Temporal lobe (tissue), 4 donors: ENCODE measurements at places on chromosomes 12 and 14. TPM values are rescaled to one million over a fixed set of nuclear protein-coding genes. Genes with fewer than 3 reads are reported as not detected.

The CFL2 gene
- 40.6 TPM for total RNA-seq

The CAPRIN2 gene
- 31.5 TPM for total RNA-seq

The HOXC11 gene
- not detected for total RNA-seq

The KCNH3 gene
- 3.2 TPM for total RNA-seq

The CD163 gene
- 1.5 TPM for total RNA-seq
